CD4-positive, alpha-beta T cell treated with Interleukin-1 beta for 1 hour (primary cell): ENCODE measurements at places on chromosomes 6 and 20.

GRCh38 chr6:163533443-163533842, 118.9 kb downstream of the QKI start:
- no peak for DNase-seq

GRCh38 chr20:39059036-39059435, 96.9 kb downstream of the DHX35 start:
- DNase-seq = no peak

GRCh38 chr6:56618050-56618449, 24.6 kb downstream of the DST start:
- DNase-seq = no peak

- DNase-seq = no peak
Measured at GRCh38 chr20:45308117-45308778, at the start of gene MATN4. Gene MATN4 (minus strand): TSS chr20:45308299. CDS start chr20:45305582, 2,717 bp downstream.

DNA sequence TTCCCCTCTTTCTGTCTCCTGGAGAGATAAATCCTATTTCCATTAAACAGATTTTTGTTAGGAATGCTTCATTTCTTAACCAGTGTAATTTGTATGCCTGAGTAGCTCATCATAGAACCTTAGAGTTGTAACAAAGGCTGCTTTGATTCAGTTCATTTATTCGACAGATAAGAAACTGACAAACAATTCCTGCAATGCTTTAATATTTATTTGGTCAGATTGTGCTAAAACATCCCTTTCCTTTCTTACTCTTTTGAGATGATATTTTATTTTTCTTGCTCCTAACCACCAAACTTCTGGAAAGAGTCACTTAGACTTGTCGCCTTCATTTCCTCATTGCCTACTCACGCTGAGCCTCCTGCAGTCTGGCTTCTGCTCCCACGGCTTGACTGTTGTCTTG, 89.0 kb upstream of the SUPT3H start:
- DNase-seq = no peak

GRCh38 chr6:52933778-52934177, 24.3 kb upstream of the GSTA3 start:
- DNase-seq = no peak

- no peak for DNase-seq
Measured at GRCh38 chr20:20939006-20939405, 167.2 kb downstream of the LINC00237 start.

- no peak for DNase-seq
Measured at GRCh38 chr6:22582417-22583205, 13.2 kb downstream of the HDGFL1 start.

- DNase-seq = no peak
Measured at GRCh38 chr20:43710370-43711044, 16.3 kb downstream of the GTSF1L start.

DNA sequence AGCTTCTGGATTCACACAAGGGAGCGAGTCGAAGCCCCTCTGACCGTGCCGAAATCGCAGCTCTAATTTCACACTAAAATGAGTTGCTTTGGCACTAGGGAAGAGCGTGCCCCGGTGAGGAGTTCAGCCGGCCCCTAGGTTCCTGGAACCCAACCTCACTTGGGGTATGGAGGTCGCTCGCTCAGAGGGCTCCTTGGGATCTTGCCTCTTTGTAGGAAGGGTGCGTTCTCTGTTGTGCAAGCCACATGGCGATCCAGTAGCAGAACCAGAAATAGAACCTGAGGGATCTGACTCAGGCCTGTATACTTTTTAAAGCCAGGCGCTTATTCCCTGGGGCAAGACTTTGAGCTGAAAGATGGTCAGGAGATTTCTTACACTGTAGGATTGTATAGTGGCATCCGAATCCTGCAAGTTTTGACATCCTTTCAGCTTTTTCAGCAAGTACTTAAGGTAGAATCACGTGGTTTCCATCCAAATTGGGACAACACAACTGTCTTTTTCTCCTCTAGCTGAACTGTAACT, 861 bp upstream of the RALGAPA2 start:
- DNase-seq = no peak

DNA sequence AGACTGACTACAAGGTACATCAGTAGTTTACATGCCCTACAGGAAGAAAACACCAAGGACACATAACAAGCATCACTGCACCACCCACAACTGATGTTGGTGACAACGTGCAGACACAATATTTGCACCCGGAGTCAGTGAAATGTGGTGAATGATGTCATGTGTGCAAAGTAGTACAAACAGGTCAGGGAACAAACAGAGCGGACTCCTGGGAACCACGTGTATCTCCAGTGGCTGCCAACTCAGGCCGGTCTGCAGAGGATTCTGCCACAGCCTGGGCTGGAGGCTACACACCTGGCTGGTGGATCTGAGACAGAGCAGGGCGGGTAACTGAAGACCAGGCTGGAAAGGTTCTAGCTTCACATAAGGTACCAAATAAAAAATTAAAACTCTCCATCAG, 28.2 kb upstream of the RPS6KA2 start:
- no peak for DNase-seq

DNA sequence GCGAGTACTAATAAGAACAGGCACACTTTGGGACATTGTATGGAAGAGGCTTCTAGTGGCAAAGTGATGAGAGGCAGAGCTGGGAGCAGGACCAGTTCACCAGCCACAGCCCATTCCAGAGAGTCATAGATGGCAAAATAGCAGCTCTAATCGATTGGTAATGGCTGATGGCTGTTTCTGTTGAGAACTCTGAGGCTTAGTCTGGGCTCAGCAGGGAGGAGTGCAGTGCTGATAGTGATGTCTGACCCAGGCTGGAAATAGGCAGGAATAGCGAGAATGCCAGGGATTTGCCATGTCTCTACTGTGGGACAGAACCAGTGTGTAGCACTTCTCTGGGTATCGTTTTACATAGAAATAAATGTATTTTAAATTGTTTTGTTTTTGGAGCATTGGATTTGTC, 620.0 kb upstream of the FLRT3 start:
- DNase-seq = no peak

- DNase-seq = no peak
Measured at GRCh38 chr20:33773412-33774089, 37.6 kb upstream of the CHMP4B start.

GRCh38 chr20:8408587-8409307, 276.7 kb downstream of the PLCB1 start:
- DNase-seq = no peak

GRCh38 chr6:13742961-13743735, 31.5 kb upstream of the RANBP9 start:
- DNase-seq = no peak

- DNase-seq = no peak
Measured at GRCh38 chr6:106372838-106373501, 12.5 kb downstream of the CRYBG1 start.

GRCh38 chr20:9070304-9070703, 1.4 kb downstream of the PLCB4 start:
- DNase-seq = no peak

- DNase-seq = no peak
Measured at GRCh38 chr6:155645325-155645724, 189.7 kb upstream of the NOX3 start.

- DNase-seq = no peak
Measured at GRCh38 chr6:98343004-98343403, 491.4 kb upstream of the POU3F2 start.

- DNase-seq = no peak
Measured at GRCh38 chr6:114075300-114075699, 104.4 kb upstream of the HDAC2 start.

GRCh38 chr6:12576389-12576788, 140.2 kb upstream of the PHACTR1 start:
- DNase-seq = no peak

GRCh38 chr6:100612094-100612493, 147.4 kb upstream of the SIM1 start:
- no peak for DNase-seq

GRCh38 chr6:15254070-15254975, 8.5 kb downstream of the JARID2 start:
- DNase-seq = no peak

DNA sequence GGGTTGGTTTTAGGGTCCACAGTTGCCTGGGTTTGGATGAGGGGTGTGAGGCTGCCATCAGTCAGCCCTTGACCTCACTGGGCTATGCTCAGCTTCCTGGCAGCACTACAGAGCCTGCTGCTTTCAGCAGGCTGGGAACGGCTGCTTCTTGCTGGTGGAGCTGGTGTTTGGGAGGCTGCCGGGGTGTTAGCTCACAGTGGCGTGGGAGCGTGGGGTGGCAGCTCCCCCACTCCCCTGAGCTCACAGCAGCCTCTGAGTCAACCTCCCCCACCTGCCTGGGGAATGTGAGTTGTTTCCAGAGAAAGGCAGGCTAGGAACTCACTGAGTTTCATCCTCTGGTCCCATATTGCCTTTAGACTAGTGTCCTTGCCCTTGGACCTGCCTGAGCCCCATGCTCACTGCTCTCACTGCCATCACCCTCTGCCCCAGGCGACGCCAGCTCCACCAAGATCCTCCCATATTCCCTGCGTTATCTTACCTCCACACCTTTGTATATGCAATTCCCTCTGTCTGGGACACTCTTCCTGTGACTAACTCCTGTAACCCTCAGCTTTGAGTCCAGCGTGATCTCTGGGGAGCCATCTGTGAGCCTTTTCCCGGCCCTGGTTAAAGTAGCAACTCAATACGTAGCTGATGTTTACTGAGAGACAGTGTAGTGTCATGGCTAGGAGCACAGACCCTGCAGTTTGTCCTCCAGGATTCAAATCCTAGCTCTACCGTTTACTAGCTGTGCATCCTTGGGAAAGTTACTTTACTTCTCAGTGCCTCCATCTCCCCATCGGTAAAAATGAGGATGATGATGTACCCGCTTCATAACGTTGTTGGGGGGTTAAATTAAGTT, 34.8 kb downstream of the PPP1R16B start:
- peak; percentile 17 for DNase-seq

DNA sequence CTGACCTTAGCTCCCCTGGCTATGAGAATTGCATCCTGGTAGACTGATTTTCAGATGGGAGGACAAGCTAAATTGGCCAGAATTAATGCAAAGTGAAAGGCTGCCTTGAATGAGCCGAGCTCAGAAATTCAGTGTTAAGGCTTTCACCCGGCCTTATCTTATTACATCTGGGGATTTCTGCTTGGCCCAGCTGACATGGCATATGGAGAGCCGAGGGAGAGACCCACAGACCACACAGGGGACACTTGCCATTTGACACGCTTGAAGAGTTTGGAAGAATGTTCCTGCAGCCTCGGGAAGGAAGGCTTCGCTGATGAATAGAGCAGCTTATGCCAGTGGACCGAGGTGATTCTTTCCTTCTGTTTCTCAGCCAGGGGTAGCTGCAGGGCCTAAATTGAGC, 9.0 kb downstream of the MOCS3 start:
- DNase-seq = no peak
